ENCODE measurements at places on chromosomes 1 and 21.

DNA sequence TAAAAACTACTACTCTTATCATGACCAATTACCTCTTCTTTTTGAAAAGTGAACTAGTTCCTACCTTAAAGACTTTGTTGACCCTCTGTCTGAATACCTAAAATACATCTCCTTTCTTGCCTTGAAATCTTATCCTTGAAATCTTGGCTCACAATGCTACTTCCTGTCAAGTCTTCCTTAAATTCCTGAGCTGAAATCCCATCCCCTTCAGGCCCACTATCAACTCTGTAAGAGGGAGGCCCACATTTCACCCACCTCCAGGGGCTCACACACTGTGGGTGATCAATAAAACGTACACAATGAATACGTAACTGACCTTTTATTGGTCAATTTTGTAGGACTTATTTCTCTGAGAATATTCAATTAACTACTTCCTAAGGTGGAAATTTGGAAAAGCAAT, 88.0 kb downstream of the APP start:
- DNase-seq: no peak

- DNase-seq: no peak
Observed at GRCh38 chr1:238099871-238100270, 209.1 kb upstream of the ZP4 start.

- no peak for DNase-seq
Observed at GRCh38 chr1:32028746-32029145, 15.1 kb downstream of the KHDRBS1 start.

DNA sequence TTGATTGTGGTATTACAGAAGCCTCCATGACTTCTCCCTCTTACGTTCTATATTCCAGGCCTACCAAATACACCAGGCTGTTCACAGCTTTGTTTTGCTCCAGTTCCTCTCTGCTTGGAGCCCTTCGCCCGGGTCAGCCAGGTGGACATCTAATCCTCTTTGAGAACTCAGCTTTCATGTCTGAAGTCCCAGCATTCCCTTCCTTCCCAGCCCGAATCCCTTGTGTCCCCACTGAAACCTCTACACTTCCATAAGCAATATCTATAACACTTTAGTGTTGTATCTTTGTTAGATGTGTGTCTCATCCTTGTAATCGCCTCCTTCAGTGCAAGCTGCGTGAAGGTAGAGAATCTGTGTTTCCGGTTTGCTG, 1.9 kb downstream of the RNF11 start:
- no peak for DNase-seq

DNA sequence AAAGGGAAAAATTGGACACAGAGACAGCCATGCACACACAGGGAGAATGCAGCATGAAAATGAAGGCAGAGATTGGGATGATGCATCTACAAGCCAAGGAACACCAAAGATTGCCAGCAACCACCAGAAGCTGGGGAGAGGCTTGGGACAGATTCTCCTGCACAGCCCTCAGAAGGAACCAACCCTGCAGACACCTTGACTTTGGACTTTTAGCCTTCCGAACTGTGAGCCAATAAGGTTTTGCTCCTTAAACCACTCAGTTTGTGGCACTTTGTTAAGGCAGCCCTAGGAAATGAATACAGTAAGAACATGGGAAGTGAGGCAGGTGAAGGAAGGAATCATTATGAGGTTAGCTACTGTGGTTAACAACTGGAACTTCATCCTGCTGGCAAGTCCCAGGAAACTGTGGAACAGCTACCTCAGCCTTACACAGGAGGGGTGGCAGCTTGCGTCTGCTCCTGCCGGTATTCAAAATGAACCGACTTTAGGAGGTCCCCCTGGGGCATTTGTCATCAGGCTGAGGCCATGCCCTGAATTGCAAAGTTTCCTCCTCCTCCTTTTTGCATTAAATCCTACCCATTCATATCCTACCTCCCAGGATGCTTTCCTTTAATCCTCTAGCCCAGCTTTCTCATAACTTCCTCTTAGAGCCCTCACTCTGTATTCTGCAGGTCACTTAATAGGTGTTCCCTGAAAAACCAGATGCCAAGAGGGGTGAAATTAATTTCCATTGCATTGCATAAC, 15.4 kb downstream of the CD247 start:
- no peak for DNase-seq

- peak; percentile 88 for DNase-seq
Observed at GRCh38 chr1:109910123-109910962, at the start of gene CSF1. Gene CSF1 (plus strand): TSS chr1:109910849. CDS start chr1:109911024, 175 bp downstream.

DNA sequence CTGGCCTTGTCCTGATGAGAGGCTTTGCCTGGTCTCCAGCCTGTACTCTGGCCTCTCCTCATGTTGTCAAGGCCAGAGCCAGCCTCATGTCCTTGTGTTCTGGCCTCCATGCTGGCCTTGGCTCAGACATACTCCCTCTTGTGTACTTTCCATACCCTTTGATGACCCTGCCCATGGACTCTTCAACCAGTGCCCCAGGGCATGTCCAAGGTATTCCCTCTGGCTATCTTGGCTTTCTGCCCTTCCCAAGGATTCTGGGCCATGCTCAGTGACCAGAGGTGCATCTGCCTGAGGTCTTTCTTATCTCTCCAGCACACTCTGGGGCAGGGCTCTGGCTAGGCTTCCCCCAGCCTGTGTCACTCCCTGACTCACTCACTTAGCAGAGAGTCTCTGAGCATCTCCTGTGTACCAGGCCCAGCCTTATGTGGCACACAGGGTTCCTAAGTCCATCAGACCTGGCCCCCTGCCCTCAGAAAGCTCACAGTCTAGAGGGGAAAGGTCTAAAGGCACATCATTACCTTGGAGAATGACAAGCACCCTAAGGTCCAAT, 141.4 kb upstream of the GRIK3 start:
- no peak for DNase-seq

DNA sequence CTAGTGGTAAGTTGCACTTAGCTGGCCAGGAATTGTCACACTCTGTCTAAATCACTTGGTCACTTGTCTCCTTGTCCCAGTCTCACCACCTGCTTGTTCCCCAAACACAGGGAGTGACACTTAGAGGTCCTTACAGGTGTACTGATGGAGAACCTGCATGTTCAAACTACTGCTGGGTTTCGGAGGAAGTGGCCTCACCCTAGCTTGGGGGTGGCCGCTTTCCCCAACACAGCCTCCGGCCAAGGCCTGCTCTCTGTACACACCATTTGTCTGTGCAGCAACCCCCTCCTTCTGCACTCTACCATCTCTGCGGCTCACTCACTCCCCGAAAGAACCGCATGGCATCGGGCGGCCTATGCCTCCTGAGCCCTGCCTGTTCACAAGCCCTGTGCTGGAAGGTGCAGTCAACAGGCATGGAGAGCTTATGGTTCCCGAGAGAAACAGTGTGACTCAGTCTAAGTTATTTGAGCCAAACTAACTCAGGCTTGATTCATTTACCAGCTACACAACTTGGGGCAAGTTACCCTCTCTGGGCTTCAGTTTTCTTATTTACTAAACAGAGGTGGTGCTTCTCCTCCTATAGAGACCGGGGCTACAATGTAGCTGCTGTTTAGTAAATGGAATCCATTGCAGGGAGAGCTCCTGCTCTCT, 10.5 kb upstream of the SPRR4 start:
- DNase-seq: no peak

- DNase-seq: no peak
Observed at GRCh38 chr1:107682467-107682866, 282.5 kb downstream of the VAV3 start.

DNA sequence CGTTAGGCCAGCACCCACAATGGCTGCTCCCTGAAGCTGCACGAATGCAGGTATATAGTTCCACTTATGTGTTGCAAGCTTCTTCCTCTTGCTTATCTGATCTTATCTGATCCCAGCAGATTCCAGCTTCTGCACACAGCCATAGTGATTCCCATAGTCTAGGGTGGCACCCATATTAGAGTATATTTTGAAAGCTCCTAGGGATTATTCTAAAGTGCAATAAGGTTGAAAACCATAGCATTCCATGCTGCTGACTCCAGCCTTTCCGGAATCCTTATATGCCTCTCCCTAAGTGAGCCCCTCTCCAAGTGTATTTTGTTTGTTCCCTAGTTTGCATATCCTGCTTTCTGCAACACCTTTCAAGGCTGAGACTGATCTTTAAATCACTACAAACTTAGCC, 432.0 kb downstream of the SETD4 start:
- no peak for DNase-seq

GRCh38 chr1:53681351-53681976, 57.5 kb downstream of the GLIS1 start:
- DNase-seq: no peak

DNA sequence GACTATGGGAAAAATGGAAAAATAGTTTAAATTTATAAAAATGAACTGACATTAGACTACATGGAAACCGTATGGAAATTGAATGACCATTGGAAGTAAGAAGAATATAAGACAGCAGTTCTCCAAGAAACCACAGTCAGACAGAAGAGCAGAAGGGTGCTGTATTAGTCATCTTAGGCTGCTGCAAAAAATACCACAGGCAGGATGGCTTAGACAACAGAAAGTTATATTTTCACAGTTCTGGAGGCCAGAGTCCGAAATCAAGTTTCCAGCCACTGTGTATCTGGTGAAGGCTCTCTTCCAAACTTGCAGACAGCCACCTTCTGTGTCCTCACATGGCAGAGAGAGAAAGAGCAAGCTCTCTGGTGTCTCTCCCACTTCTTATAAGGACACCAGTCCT, 175.2 kb downstream of the DSCAM start:
- no peak for DNase-seq

DNA sequence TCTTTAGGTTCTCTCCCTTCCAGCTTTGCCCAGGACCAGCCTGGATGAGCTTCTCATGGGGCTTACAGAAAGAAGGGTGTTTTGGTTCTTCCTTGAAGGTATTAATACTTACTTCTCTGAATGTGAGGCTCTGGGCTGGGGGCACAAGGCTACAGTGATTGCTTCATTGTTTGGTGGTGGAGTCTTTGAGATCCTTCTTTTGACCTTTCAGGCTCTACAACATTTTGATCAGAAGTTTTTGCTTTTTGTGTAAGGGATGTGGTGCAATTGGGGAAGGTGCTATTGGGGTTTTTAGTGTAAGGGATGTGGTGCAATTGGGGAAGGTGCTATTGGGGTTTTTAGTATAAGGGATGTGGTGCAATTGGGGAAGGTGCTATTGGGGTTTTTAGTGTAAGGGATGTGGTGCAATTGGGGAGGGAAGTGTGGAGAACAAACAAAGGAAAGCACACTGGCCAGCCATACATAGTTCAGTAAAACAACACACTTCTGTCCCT, 103.6 kb upstream of the IVNS1ABP start:
- no peak for DNase-seq

- peak; percentile 78 for DNase-seq
Observed at GRCh38 chr21:35428489-35428888, 379.4 kb upstream of the RUNX1 start.

GRCh38 chr1:30358500-30358899, 364.9 kb downstream of the MATN1 start:
- DNase-seq: no peak

GRCh38 chr1:154913273-154913672, 23.2 kb downstream of the PMVK start:
- DNase-seq: no peak

DNA sequence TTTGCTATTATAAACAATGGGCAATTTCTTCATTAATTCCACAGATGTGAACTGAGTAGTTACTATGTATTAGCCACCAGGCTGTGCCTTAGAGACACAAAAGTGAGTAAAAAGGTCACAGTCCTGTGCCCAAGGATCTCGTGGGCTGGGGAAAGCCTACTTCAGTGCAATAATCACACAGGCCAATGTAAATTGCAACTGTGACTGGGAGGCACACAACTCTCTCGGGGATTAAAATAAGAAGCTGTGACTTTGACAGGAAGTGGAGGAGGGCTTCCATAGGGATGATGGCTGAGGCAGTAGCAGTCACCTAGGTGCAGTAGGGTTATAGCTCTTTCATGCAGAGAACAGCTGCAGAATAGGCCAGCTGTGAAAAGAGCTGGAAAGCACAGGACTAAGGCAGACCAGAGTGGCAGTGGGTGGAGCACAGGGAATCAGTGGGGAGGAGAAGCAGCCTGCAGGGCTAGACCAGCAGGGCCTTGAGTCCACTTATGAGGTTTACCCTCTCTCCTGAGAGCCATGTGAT, 121.9 kb downstream of the MAB21L3 start:
- DNase-seq: no peak

GRCh38 chr1:65066766-65067490, 81.1 kb upstream of the AK4 start:
- peak; percentile 94 for DNase-seq

- no peak for DNase-seq
Observed at GRCh38 chr1:224897529-224898327, 31.7 kb upstream of the DNAH14 start.

DNA sequence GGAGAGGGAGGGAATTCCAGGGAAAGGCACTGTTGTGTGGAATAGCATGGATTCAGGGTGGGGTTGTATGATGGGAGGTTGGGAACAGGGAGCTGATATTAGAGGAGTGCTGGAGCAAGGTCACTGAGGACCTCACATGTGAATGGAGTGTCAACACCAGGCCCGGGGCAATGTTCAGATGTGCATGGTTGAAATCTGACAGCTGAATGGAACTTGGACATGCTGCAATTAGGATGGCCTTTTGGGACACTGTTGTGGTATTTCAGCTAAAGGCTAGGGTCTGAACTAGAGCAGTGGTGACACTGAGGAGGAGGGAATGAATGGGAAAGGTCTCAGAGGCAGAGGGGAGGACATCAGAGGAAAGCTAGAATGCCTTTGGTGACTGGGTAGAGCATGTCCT, 25.0 kb downstream of the ZSCAN20 start:
- no peak for DNase-seq

DNA sequence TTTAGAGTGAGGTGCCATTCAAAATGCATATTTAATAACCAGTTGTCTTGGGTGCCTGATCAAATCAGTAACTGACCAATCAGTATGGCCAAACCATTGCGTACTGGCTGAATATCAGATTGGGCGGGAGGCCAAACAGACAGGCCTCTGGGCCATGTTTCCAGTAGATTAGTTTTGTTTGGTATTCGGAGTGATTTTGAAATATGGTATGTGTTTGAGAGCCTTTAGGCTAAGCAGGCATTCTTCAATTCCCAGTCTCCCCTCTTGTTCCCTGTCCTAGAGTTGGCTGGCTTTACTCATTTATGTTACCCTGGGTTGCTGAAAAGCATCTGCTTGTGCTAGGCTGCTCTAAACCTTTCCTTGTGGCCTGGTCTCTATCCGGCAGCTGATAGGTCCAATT, 80.1 kb downstream of the BACH1 start:
- DNase-seq: no peak

GRCh38 chr1:16441282-16441665, 750 bp downstream of the NECAP2 start:
- no peak for DNase-seq

DNA sequence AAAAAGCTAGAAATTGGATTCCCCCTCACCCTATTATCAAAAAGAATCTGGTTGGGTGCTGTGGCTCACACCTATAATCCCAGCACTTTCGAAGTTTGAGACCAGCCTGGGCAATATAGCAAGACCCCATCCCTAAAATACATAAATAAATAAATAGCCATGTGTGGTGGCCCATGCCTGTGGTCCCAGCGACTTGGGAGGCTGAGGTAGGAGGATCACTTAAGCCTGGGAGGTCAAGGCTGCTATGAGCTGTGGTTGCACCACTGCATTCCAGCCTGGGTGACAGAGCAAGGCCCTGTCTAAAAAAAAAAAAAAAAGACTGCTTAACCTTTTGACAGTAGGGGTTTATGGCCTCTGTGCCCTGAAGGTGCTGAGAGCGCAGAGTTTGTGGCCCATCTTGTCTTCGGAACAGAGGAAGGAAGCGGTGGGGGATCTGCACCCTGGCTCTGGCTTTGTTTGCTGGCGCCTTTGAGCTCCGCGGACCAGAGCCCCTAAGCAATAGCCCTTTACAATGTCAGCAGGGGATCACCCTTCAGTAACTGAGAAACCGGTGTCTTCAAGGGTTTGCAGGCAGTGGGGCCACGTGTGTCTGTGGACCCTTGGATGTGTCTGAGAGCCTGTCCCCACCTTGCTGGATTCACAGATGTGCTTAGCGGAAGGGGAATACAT, 22.1 kb downstream of the SLC2A7 start:
- DNase-seq: no peak
